Activated naive CD8-positive, alpha-beta T cell treated with anti-CD3 and anti-CD28 coated beads for 36 hours (primary cell): ENCODE measurements at places on chromosomes 12 and 14. TPM values are rescaled to one million over a fixed set of nuclear protein-coding genes. Genes with fewer than 3 reads are reported as not detected.

CRACR2A gene
- 26.0 TPM for total RNA-seq

GRCh38 chr14:98227727-98228111 lies 1044.3 kb downstream of the BCL11B start:
- DNase-seq: no peak
- H3K4me1 ChIP-seq: peaks cover 71% of the 10 kb centered on the region
- peaks cover 19% of the 10 kb centered on the region for H3K36me3 ChIP-seq
- H3K4me3 ChIP-seq: peak overlapping the region; percentile 30

- no peaks in the 10 kb centered on the region for H3K27me3 ChIP-seq
- DNase-seq: no peak
- peaks cover 8% of the 10 kb centered on the region for H3K36me3 ChIP-seq
- no peak overlapping the region for H3K27ac ChIP-seq
Measured at GRCh38 chr12:124550123-124551089, 17.0 kb downstream of the NCOR2 start.

- DNase-seq: no peak
- peaks cover 6% of the 10 kb centered on the region for H3K27me3 ChIP-seq
- no peaks in the 10 kb centered on the region for H3K36me3 ChIP-seq
- H3K27ac ChIP-seq: no peak overlapping the region
- no peaks in the 10 kb centered on the region for H3K4me1 ChIP-seq
- no peak overlapping the region for H3K4me3 ChIP-seq
Measured at GRCh38 chr14:76292561-76292960, 83.4 kb upstream of the ESRRB start.

GRCh38 chr14:72014486-72014885 lies 82.3 kb downstream of the RGS6 start:
- peaks cover 20% of the 10 kb centered on the region for H3K27me3 ChIP-seq
- peaks cover 1% of the 10 kb centered on the region for H3K36me3 ChIP-seq
- no peaks in the 10 kb centered on the region for H3K4me1 ChIP-seq
- no peak for DNase-seq

GRCh38 chr12:71703206-71703605 lies 17.3 kb downstream of the TMEM19 start:
- no peaks in the 10 kb centered on the region for H3K4me1 ChIP-seq
- no peak for DNase-seq
- H3K27me3 ChIP-seq: no peaks in the 10 kb centered on the region
- H3K4me3 ChIP-seq: no peak overlapping the region
- peaks cover 4% of the 10 kb centered on the region for H3K36me3 ChIP-seq
